ENCODE measurements at places on chromosomes 7 and 10.

GRCh38 chr7:36563706-36564327 lies 160.5 kb downstream of the AOAH start:
- DNase-seq = no peak

DNA sequence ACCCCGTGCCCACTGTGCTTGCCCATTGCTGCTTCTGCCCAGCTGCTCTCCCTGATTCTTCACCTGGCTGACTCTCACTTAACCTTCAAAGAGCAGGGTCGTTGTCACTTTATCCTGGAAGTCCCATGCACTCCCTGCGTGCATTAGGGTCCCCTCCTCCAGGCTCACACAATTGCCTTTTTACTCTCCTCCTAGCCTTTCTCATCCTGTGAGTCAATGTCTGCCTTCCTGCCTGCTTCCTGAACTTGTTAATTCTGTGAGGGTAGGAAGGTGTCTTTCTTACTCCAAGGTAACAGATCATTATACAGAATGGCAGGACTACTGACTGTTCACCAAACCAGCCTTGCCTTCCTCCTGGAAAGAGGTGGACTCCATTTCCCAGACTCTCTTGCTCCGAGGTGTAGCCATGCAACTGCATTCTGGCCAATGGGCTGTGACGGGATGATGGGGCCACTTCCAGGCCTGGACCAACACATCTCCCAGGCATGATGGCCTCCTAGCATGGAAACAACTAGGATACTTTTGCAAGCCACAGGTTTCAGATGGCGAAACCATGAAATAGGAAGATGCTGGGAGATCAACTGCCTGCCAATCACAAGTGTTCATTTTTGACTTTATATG lies 54.7 kb downstream of the ARHGAP22 start:
- DNase-seq = no peak

- no peak for DNase-seq
Measured at GRCh38 chr7:116857052-116857451, 5.3 kb upstream of the CAPZA2 start.

GRCh38 chr7:71470326-71470725 lies 338.4 kb downstream of the GALNT17 start:
- DNase-seq = no peak

DNA sequence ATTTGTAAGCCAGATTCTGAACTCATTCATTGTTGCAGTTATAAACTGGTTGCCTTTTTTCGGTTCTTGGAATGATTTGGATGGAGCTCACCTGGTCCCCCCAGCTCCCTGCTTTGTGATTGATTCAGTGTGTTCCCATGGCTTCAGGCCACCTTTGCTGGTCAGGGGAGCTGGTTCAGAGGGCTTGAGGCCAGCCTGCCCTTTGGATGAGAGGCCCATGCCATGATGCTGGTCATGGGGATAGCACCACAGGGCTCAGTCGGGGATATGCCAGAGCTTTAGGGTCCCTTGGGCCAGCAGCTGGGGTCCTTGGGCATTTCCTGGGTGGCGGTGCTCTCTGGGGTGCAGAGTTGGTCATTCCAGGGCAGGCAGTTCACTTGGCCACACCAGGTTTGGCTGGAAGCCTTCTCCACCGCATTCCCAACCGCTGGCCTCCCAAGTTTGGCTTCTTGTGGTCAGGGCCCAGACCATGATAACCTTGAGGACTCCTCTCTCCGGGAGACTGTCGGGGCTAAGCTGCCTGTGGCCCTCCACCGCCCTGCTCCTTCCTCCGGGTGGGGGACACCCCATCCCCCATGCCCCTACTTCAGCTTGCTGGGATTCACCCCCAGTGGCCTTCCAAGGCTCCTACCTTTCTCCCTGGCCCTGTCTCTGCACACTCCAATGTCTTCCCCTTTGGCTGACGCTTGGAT lies 65.1 kb downstream of the MGMT start:
- DNase-seq = no peak

- no peak for DNase-seq
Measured at GRCh38 chr7:95758187-95758586, 14.2 kb upstream of the DYNC1I1 start.

DNA sequence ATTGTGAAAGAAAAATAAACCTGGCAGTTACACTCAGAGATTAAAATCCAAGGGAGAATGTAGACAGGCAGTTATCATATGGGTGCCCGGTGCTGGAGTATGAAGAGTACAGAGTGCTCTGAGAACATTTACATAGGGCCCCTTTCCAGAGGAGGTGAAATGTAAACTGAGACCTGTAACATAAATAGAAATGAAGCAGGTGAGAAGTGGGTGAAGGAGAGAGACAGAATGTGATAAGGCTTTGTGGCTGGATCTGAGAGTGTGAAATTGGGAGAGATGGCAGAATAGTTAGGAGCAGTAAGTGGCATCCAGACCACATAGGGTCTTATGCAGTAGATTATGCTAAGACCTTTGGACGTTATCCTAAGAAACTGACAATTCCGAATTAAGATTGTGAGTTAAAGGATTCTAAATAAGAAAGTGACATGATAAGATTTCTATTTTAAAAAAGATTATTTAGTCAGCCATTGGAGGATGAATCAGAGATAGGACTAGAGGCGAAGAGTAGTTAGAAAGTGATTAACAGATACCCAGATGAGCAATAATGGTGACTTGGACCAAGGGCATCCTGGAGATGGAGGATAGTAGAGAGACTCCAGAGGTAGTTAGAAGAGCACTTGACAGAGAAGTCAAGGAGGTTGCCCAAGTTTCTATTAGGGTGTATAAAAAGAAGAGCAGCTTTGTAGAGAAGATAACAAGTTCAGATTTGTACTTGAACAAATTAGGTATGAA lies 36.7 kb downstream of the DNAH11 start:
- no peak for DNase-seq

Measured in stimulated activated CD8-positive, alpha-beta memory T cell treated with anti-CD3 and anti-CD28 coated beads, Interleukin-7, amount 100 ng/mL, for 48 hours (primary cell).